Activated CD4-positive, alpha-beta T cell treated with anti-CD3 and anti-CD28 coated beads, Interleukin-2, Interleukin-6, amounts not matched to agents 100 ng/mL and 50 ng/mL, durations not matched to agents 16 hours and 8 hours (primary cell): ENCODE measurements at places on chromosomes 5 and 9.
A peak's percentile ranks its signal among the peaks of the same experiment; 100 is the strongest.

DNA sequence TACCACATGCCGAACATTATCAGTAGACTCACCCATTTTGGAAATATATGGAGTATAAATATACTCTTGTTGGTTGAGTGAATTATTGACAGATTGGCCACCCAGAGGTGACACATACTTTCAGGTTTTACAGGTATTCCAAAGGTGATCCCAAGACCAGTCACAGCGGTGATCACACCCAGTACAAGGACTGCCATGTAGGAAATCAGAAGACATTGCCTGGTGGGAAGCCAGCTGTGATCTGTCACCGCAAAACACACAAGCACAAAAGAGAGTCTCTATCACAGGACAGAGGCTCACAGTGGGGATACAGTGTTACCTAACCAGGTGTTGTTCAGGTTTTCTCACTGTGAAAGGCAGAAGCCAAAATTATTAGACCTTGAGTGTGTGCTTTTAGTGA is 15.8 kb downstream of the BTF3 start:
- DNase-seq, result no peak

- DNase-seq, result no peak
Observed at GRCh38 chr9:83296123-83296522, 233.2 kb upstream of the RASEF start.

GRCh38 chr5:135437422-135437795 is 9.7 kb downstream of the DCANP1 start:
- no peak for DNase-seq

GRCh38 chr5:89723907-89724306 is 685.6 kb downstream of the CETN3 start:
- no peak for DNase-seq

- DNase-seq, result no peak
Observed at GRCh38 chr5:147874910-147875367, 3.6 kb upstream of the SCGB3A2 start.

GRCh38 chr9:117409321-117409720 is 5.5 kb downstream of the ASTN2 start:
- DNase-seq, result no peak

- no peak for DNase-seq
Observed at GRCh38 chr5:138948471-138949222, 73.5 kb upstream of the LRRTM2 start.

- DNase-seq, result no peak
Observed at GRCh38 chr9:137452761-137453642, 6.1 kb downstream of the NSMF start.

DNA sequence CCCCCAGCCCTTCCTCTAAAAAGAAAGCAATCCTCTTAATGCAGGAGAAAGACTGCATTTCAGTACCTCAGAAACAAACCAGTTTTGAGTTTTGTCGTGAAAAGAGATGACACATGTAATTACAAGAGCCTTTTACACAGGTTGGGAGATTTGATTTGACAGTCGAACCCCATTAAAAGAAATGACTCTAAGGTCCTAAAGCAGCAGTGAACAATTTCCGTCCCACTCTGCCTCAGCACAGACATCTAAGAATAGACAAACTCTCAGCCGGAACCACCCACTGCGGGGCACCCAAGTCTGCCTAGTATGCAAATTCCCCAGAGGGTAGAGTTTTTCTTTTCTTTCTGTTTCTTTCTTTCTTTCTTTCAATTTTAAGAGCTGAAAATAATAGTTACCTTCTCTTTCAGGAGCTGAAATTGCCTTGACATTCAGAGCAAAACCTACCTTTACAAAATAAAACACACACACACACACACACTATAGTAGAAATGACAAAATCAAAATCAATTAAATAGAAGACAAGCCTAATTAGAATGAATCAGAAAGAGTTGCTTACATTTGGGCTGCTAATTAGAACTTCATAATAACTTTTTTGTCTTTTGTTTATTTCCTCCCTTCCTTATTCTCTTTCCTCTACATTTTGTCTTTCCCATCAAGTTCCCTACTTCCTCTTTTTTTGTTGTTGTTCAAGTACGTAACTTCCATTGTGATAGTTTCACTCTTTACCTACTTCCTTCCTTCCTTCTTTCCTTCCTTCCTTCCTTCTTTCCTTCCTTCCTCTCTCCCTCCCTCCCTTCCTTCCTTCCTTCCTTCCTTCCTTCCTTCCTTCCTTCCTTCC is 65.1 kb downstream of the BASP1 start:
- no peak for DNase-seq

GRCh38 chr9:114181607-114182409 is 26.5 kb downstream of the COL27A1 start:
- no peak for DNase-seq

- DNase-seq, result no peak
Observed at GRCh38 chr9:69466151-69466550, 141.1 kb downstream of the ENTREP1 start.

DNA sequence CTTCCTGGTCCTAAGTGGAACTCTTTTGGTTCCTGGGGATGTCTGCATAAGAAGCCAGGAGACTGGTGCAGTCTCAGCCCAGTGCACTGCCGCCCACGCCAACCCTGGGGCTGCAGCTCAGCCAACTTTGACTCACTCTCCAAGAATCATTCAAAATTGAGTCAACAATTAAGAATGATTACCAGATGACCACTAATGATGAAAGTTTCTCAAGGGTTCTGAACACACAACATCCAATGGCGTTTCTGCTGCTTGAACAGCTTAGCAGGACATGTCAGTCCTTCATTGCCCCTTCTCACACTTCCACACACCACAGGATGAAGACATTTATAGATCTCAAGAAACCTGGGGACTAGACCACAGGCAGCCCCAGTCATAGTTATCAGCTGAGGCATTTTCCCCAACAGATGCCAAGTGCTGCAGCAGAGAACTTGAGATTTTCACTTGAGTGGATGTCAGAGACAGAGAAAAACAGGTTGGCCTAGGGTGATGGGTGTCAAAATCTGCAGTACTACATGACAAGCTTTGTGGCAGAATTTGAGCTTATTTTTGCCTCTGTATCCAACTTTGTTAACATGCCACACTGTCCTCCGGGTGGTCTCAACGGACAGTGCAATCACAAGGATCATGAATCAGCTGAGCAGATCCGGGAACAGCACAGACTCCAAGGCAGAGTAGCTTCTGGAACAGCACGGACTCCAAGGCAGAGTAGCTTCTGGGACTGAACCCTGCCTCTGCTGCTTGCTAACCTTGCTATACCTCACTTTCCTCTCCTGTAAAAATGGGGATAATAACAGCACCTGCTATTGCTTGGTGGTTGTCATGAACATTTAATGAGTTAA is 356.1 kb downstream of the SPOCK1 start:
- no peak for DNase-seq

DNA sequence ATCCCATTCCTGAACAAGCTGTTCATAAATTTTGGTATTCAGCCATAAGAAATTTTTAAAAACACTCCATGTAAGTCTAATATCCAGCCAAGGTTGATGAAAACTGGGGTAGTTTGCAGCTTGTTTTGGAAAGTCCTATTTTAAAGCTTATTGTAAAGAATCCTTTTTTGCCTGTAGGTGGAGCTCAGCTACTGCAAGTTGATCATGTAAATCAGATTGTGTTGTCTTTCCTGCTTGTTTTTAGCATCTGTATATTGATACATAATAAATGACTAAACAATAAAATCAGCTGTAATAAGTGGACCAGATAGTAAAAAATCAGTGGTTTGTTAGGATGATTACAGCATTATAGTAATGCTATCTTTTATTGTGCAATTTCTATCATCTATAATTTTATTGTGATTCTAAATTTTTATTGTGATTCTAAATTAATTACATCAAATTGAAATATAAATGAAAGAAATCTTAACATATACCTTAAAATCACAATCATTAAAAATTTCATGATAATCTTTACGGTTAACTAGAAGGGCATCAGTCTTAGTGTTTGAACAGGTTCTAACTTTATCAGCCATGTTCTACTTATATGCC is 42.4 kb downstream of the CWC27 start:
- DNase-seq, result peak; percentile 46

GRCh38 chr9:14418301-14418940 is 104.5 kb upstream of the NFIB start:
- DNase-seq, result no peak

DNA sequence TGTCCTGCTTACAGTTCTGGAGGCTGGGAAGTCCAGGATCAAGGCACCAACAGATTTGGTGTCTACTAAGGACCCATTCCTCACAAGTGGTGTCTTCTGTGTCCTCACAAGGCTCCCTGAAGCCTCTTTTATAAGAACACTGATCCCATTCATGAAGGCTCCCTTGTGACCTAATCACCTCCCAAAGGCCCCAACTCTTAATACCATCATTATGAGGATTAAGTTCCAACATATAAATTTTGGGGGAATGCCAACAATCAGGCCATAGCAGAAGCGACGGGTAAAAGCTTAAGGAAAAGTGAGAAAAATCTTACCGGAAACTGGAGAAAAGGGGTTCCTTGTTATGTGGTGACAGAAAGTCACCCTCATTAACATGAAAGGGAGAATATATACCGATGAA is 11.2 kb downstream of the CTNNAL1 start:
- no peak for DNase-seq

GRCh38 chr9:135926402-135927194 is 19.3 kb upstream of the CAMSAP1 start:
- DNase-seq, result peak; percentile 94

- no peak for DNase-seq
Observed at GRCh38 chr9:21728781-21729180, 73.7 kb upstream of the MTAP start.

GRCh38 chr9:80435591-80435990 is 863.8 kb downstream of the TLE4 start:
- DNase-seq, result no peak

DNA sequence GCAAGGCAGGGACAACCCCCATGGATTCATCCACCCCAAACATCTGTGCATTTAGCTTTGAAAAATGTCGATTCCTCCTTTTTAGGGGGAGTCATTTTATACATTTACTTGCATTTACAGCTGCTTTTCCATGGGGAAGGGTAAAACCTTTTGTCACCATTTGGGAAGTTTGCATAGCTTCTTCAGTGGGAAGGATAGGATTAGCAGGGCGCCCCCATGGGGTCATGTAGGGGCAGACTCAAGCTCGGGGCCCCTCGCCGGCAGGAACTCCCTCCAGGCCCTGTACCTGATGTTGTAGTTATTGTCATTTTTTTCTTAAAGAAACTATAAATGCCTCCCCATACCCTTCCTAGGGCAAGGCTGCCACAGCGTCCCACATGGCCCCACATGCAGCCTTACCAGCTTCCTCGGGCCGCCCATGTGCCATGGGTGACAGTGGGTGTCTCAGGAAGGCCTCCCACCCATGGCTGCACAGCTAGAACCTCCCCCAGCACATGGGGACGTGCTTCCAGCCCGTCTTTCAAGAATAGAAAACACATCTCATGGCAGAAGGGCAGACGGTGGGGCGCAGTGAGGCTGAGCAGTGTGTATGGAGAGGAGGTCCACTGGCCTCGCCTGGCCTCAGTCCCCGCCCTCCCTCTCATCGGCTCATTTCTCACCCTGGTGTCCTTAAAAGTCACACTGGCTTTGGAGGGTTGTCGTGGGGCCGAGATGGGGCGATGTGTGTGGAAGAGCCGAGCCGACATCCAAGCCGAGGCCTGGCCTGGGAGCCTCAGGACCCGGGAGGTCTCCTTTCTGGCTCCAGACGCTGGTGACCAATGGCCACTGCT is 76.1 kb upstream of the OTULINL start:
- no peak for DNase-seq

DNA sequence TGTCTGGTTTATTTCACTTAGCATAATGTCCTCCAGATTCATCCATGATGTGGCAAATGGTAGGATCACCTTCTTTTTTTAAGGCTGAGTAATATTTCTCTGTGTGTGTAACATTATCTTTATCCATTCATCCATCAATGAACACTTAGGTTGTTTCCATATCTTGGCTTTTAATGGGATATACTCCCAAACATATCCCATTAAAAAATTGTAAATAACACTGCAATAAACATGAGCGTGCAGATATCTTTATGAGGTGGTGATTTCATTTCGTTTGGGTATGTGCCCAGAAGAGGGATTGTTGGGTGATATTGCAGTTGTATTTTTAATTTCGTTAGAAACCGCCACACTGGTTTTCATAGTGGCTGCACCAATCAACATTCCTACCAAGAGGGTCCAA is 36.2 kb upstream of the UGCG start:
- no peak for DNase-seq

- DNase-seq, result no peak
Observed at GRCh38 chr5:55569513-55569865, 34.7 kb upstream of the PLPP1 start.

DNA sequence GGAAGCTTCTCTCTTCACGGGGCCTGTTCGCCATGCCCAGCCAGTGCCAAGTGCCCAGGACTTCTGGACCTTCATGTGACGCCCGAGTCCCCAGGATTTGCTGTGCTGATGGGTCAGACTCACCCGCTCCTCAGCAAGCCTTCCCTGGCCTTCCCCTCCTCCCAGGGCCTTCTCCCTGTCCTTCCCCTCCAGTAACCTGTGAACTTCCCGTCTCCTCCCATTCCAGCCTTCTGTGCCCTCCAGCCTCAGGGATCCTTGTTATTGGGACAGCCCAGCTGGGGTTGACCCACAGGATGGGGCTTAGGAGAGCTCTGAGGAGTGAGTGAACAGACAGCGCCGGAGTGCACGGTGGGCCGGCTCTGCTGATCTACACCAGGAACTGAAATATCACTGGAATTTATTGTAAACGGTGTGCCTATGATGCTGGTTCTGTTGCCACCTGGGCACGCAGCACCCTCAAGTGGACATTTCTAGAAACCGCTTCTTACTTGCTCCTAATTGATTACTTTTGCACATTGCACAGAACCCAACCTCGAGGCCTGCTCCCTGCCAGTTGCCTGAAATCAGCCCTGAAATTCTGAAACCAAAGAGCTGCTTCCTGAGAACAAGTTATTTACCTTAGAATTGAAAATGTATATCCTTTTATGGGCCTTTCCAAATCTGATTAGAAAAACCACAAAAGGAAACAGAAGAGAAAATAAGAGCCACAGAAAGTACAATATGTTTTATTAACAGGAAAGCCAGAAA is 1.5 kb downstream of the SPAAR start:
- DNase-seq, result peak; percentile 72

- DNase-seq, result no peak
Observed at GRCh38 chr5:81544351-81545018, 150.6 kb upstream of the ACOT12 start.

DNA sequence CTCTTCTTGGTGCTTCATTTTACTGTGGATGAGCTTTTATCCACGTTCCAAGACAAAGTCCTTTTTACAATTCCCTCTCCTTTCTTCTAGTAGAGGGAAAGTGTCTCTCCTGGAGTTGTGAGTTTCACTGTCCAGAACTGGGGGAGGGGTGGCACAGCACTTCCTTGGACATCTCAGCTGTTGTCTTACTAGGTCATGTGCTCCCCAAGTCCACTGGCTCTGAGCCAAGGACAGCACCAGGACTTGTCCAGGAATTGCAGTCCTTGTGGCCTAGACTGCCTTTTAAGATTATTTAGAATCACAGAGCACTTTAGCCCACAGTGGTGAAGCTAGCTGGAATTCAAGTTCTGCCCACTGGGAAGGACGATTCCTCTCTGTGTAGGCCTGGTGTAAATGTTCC is 700.2 kb upstream of the PTPRD start:
- no peak for DNase-seq

DNA sequence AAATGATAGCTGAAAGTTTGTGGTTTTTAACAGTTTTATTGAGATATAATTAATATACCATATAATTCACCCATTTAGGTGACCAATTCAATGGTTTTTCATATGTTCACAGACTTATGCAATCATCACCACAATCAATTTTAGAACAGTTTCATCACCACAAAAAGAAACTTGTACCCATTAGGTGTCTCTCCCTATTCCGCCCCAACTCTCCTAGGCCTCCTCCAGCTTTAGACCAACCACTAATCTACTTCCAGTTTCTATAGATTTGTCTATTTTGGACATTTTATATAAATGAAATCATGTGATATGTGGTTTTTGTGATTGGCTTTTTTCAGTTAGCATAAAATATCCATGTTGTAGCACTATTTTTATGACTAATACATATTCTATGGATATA is 38.6 kb downstream of the YTHDC2 start:
- no peak for DNase-seq
